Memory B cell (primary cell): ENCODE measurements at places on chromosomes 3 and 15.

DNA sequence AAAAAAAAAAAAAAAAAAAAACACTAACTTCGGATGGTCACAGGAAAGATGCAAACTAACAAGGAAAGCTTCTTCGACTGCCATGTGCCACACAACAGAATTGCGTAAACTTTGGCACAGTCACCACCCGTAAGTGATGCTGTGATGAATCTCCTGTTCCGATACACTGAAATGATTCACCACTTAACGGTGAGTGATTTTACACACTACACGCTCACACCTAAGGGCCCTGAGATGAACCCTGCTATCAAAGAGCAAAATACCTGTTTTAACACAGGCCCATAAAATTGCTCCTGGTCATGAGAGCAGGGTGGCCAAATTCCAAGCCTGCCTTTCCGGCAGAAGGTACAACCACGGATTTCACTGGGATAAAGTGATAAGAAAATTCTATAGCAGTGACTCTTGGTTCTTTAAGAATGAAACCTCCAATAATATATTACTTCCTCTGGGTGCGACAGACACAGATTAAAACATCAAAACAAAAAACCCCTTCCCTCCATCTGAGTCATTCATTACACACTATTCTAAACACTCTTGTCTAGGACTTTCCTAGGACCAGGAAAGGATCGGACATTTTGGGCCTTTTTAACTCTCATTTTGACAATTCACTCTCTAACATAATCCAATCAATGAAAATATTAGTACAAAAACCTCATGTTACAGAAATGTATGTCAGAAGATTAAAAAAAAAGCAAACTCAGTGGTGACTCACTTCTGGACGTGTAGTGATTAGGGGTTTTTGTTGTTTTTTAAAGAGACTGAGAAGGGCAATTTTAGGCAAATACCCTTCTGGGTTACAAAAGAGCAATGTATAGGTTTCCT lies 28.3 kb downstream of the LRIG1 start:
- DNase-seq: no peak

DNA sequence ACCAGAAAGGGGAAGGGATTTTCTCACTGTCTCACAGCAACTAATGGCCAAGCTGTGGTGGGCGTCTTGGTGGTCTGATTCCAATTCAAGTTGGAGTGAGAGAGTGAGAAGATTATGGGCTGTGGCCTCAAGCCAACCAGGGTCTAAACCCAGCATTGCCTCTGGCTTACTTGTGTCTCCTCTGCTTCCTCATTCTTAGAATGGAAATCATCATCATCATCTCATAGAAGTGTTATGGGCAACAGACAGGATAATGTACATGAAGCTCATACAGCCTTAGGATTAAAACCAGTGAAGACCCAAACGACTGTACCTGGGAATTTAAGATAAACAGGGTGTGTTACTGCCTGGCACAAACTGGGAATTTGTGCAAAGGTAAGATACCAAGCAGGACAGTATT lies 29.1 kb upstream of the IREB2 start:
- no peak for DNase-seq

DNA sequence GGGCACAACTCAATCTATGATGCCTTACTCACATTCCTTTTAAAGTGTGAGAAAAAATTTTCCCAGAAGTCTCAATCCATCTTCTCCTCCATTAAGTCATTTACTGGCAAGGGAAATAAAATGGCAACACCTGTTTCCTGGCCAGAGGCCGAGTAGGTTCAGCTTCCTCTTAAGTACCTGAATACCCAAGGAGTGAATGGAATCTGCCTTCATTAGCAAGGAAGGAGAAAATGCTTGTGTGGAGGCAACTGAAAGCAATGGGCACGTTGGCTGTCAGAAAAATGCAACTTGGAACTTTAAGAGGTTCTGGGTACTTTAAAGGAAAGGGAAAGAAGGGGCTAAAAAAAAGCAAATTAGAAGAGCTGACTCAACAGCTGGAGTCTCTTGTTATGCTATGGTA lies 423.6 kb upstream of the ARL6 start:
- no peak for DNase-seq

DNA sequence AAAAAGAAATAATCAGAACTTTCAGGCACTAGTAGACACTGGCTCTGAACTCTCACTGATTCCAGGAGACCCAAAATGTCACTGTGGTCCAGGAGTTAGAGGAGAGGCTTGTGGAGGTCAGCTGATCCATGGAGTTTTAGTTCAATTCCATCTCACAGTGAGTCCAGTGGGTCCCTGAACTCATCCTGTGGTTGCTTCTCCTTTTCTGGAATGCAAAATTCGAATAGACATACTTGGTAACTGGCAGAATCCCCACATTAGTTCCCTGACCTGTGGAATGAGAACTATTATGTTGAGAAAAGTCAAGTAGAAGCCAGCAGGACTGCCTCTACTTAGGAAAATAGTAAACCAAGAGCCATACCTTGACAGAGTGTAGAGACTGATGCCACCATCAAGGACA lies 87.3 kb upstream of the OXTR start:
- no peak for DNase-seq

DNA sequence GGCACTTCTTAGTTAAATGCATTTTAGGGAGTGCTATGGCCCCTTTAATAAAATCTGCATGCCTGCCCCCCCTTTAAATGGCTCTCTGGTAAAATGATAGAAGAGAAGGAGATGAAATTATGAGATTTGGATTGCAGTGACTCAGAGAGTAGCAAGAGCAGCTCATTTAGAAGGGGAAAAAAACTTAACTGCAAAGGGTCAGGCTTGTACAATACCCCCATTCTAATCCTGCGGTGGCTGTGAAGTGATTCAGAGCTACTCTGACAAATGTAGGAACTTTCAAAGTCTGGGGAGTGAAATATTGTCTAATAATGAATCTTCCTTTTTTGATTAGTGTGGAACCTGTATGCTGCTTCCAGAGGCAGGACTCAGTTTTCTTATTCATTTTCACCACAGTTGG lies 44.1 kb upstream of the TBC1D23 start:
- no peak for DNase-seq

- no peak for DNase-seq
Observed at GRCh38 chr3:12948371-12948770, 107.0 kb upstream of the RPL32 start.

GRCh38 chr3:55017876-55018275 lies 90.0 kb upstream of the LRTM1 start:
- DNase-seq: no peak

- no peak for DNase-seq
Observed at GRCh38 chr15:32898414-32898813, 180.6 kb downstream of the GREM1 start.

DNA sequence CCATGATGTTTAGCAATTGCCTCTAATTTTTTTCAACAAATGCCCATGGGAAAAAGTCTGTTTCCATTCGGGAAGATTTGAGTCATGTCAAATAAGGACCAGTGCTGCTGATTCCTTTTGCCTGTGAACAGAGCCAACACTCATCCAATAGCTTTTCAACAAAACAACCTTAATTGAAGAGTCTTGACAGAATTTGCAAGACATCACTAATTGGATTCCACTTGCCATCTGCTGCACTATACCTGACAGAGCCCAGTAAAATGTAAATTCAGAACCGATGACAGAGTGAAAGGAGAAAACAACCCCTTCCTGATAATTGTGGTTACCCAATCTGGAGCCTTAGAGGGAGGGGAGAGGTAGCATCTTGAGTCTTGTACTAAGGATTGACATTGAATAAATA lies 426.7 kb downstream of the AGBL1 start:
- no peak for DNase-seq

DNA sequence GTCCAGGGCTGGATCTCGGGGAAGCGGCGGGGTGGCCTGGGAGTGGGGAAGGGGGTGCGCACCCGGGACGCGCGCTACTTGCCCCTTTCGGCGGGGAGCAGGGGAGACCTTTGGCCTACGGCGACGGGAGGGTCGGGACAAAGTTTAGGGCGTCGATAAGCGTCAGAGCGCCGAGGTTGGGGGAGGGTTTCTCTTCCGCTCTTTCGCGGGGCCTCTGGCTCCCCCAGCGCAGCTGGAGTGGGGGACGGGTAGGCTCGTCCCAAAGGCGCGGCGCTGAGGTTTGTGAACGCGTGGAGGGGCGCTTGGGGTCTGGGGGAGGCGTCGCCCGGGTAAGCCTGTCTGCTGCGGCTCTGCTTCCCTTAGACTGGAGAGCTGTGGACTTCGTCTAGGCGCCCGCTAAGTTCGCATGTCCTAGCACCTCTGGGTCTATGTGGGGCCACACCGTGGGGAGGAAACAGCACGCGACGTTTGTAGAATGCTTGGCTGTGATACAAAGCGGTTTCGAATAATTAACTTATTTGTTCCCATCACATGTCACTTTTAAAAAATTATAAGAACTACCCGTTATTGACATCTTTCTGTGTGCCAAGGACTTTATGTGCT lies 527 bp downstream of the B2M start:
- no peak for DNase-seq

GRCh38 chr3:162117961-162118360 lies 621.4 kb downstream of the OTOL1 start:
- DNase-seq: no peak

GRCh38 chr15:65330934-65331645 lies 26.6 kb downstream of the RNU5B-1 start:
- no peak for DNase-seq

DNA sequence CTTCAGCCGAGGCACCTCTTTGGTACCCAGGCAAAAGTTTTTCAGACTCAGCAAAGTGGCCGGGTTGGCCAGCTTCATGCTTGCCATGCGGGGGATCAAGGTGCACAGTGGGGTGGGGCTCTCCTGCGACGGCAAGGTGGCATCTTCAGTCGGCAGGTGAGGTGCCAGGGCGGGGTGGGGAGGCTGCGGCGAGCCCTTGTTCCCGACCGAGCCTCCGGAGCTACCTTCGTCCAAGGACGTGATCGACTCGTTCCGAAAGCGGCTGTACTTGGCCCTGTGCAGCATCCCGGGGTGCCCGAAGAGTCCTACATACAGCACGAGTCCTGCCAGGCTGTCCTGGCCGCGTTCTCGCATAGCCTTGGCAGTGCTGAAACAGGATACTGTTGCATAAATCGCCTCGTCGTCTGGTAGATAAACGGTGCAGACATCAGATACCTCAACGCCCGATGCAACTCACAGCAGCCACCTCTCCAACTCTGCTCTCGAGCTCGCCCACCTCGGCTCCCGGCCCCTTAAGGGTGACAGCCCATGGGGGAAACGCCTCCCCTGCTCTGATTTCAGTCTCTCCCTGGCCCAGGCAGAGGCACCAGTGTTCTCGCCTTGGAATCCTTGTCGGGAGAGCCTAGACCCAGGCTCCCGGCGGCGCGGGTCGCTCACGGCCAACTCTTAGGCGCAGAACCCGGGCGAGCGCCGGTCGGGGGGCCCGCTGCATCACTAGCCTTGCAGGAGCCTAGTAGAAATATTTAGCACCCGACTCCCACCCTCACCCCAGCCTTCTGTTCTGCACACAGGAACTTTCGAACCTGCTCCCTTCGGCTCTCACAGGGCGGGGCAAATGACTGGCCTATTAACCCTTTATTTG lies 826 bp downstream of the SHC4 start:
- DNase-seq: no peak

- DNase-seq: no peak
Observed at GRCh38 chr15:101059381-101060341, 140.5 kb downstream of the LRRK1 start.
